ENCODE measurements at places on chromosomes 11 and 22.
A peak's percentile ranks its signal among the peaks of the same experiment; 100 is the strongest.

- DNase-seq: no peak
These were observed 2.2 kb downstream of the CECR2 start for GRCh38 chr22:17371448-17371847.

DNA sequence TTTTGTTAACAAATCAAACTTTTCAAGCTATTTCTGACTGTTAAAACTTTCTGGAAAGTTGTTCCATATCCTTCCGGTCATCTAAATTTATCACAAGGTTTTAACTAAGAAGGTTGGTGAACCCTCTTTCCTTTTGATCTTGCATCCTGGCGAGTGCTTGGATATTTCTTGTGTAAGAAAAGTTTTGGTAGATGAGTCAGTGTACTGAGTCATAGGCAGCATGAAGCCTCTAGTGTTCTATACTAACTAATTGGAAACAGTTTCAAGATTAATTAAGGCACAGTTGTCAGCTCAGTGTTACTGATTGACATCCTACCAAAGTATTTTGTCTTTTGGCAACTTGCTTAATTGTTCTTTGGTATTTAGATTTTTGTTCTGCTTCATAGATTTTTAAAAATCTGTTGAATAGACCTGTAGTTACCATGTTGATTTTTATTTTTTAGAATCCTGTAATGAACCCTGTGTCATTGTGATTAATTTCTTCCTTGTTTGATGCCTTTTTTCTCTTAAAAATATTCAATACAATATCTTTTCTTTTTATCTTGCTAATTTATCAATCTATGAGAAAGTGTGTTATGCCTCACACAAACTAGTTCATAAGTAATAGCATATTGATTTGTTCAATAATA lies 38.0 kb downstream of the METTL15 start:
- no peak for DNase-seq

DNA sequence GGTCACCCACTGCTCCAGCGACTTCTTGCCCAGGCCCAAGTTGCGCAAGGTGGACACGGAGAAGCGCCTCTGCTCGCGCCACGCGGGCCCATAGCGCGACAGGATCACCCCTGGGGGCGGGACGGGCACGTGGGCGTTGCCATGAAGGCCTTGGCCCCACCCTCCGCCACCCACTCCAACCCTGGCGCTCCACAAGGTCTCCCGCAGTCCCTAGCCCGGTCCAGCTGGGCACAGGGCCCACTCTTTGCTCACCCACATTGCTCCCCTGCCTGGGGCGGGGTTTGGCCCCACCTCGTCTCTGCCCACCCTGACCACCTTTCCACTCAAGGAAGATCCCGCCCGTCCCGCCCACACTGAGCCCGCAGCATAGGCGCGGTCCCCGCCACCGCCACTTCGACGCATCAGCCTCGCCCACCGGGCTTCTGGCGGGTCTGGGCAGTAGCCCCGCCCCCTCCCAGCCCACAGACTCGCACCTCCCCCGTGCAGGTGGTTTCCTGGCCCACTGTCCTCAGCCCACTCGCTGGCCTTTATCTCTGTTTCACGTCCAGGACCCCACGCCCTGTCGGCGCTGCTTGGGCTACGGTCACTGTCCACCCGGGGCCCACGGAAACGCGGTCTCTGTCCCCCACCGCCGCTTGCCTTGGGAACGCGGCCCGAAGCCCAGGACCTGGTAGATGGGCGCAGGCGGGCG lies 12.3 kb upstream of the CYP2D6 start:
- DNase-seq: no peak

- DNase-seq: no peak
These were observed 148.3 kb downstream of the CCDC34 start for GRCh38 chr11:27214713-27215112.

- peak; percentile 55 for DNase-seq
These were observed 71.6 kb downstream of the LRP5 start for GRCh38 chr11:68383976-68384501.

DNA sequence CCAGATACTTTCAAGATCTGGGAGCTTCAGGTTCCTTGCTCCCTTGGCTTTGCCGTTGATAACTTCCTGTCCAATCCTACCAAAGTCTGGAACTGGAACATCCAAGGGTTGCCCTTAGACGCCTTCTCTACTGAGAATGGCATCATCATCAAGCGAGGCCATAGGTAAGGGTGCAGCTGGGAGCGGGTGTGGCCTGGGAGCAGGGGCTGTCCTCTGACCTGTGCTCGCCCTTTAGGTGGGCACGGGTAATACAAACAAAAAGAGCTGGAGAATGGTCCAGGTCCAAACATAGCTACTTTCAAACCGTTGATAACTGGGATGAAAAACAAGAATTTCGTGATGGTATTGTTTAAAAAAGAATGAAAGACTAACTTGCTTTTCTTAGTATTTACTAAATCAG lies 25.0 kb downstream of the CASP12 start:
- no peak for DNase-seq

DNA sequence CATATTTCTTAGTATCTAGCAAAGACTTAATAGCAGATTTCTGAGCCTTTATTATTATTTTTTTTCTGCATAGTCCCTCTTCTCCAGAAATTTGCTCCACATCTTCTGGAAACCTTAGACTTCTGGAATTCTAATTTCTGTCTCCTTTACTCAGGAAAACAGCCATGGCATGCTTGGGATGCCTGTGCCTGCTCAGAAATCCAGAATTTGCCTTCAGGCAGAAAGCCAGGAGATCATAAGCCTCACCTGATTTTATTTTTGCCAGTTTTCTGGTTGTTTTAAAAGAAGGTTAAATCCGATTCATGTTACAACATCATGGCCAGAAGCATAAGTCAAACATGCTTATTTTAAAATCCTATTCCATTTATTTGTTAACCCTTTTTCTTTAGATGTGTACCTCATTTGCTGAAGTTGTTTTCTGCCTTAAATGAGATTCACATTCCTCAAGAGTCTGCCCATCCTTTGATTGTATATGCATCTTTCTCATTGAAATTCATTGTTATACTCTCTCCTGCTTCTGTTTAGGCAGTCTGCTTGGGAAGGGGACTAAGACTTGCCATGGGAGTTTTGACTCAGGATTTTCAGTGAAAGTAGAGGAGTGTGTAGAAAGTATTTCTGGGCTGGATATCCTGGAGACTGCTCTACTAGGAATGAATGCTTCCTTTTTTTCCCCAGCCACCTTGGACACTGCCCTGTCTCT lies 37.1 kb downstream of the SIK2 start:
- no peak for DNase-seq

All from posterior cingulate gyrus (tissue), 11 donors.